GM20000 (cell line): ENCODE measurements at places on chromosomes 12 and 14.

- DNase-seq: peak; percentile 26
These were observed 804 bp downstream of the USP15 start for GRCh38 chr12:62260733-62261683.

GRCh38 chr14:104205781-104206180 is 67.4 kb downstream of the KIF26A start:
- no peak for DNase-seq

GRCh38 chr12:79441534-79441933 is 249.2 kb downstream of the PAWR start:
- DNase-seq: no peak

GRCh38 chr12:52532636-52533035 is 12.4 kb upstream of the KRT5 start:
- DNase-seq: no peak

- DNase-seq: no peak
These were observed 7.5 kb downstream of the RIMBP2 start for GRCh38 chr12:130708648-130709047.

- DNase-seq: no peak
These were observed 1.3 kb upstream of the IGFBP6 start for GRCh38 chr12:53096089-53096741.

GRCh38 chr12:31853977-31854376 is 105.2 kb upstream of the RESF1 start:
- no peak for DNase-seq

DNA sequence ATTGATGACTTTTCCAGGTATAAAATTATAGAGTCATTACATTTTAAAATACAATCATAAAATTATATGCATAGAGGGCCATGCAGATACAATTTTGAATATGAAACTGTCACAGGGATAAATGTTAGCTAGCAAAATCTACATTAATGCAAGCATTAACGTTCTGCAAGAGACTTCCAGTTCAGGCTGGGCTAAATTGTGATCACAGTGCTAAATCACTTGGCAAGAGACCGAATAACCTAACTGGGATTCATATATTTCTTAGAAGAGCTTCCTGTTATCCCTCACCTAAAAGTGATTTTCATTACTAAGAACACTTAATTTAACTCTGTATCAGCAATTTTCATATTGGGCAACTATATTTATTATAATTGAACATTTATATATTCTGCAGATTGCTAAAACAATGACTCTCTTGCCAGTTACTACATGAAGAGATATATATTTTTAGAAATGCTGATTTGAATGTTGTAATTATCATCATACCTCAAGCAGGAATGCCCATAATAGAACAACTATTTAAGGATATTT is 83.2 kb downstream of the MGAT4C start:
- no peak for DNase-seq

DNA sequence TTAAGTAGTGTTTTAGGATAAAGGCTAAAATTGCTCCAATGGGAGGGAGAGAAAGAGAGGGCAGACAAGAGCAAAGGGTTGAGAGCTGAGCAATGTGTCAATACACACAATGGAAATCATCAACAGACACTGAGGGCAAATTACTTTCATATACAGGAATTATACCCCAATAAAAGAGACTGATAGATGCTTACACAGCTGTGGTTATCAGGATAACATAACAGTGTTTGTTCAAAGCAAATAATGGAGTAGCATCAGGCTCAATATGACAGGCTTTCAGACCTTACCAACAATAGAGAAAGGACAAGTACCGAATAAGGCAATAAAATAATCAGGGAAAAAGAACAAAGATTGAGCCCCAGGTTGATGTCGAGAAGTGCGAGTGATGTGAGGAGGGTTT is 53.4 kb upstream of the DIO2 start:
- no peak for DNase-seq

- no peak for DNase-seq
These were observed 1.9 kb downstream of the SRGAP1 start for GRCh38 chr12:63846238-63846967.

DNA sequence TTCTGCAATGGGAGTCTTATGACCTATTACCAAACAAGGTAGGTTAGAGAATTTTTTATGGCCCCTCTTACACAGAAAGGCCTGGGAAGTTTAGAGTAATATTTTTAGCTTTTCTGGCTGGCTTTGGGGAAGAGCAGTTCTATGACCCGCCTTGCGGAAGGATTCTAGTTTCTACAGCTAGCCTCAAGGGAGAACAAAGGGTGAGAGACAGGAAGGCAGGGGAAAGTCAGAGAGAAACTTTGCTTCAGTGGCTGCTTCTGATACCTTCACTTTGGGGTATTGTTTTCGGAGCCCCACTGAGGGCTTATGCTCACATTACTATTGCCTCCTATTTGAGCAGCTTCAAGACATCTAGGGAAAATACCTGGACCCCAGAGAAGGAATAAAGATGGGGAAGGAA is 80.7 kb upstream of the NUDT4 start:
- peak; percentile 52 for DNase-seq

DNA sequence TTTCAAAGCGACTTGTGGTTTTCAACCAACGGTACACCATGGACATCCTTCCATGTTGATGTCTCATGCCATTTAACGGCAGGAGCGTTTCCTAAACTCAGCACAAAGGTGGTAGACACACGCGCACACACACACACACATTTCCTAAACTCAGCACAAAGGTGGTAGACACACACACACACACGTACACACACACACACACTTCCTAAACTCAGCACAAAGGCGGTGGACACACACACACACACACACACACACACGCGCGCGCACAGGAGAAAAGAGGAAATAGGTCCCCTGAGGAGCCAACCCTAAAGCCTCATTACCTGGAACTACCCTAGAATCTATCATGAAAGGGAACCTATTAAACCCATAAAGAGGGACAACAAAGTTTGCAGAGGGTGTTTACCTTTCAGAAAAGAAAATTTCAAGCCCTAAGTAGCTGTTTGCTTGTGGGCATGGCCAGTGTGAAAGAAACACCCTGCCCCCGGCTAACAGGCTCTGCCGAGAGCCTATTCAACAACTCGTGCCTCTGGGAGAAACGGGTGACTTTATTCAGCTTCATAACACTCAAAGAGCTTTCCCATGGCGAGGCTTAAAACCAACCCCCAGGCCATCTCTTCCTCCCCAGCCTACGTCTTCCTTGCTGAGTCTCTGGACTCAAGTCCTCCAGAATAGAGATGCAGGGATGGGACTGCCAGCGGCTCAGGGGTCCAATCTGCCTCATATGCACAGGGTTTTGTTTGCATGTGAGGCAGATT is 31.8 kb downstream of the SLC8B1 start:
- DNase-seq: no peak

DNA sequence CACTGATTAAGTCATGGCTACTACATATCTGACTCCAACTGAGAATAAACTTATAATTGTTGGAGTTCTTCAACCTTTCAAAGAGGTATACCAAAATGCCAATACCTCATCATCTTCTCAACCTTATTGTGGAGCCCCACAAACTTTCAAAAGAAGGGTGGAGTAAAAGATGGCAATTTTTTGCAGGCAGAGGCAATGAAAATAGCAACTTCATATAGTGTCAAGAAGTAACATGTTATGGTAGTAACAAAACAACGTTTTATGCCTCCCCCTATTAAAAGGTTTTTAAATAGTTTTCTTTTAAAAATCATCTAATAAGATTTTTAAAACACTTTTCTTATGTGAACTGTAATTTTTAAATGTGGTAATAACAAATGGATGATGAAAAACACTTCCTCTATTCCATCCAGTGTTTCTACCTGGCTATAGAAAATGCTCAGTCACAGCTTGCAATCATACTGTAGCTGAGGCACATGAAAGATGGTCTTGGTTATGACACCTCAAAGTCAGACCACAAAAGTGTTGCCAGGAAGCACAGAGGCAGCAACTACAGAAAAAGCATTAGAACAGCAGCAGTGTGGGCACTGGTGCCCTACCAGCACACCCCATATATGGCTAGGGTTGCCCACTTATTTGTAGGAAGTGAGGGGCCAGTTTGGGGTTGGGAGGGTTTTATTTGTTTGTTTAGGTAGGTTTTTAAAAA is 7.0 kb downstream of the PPP1R12A start:
- DNase-seq: peak; percentile 24

DNA sequence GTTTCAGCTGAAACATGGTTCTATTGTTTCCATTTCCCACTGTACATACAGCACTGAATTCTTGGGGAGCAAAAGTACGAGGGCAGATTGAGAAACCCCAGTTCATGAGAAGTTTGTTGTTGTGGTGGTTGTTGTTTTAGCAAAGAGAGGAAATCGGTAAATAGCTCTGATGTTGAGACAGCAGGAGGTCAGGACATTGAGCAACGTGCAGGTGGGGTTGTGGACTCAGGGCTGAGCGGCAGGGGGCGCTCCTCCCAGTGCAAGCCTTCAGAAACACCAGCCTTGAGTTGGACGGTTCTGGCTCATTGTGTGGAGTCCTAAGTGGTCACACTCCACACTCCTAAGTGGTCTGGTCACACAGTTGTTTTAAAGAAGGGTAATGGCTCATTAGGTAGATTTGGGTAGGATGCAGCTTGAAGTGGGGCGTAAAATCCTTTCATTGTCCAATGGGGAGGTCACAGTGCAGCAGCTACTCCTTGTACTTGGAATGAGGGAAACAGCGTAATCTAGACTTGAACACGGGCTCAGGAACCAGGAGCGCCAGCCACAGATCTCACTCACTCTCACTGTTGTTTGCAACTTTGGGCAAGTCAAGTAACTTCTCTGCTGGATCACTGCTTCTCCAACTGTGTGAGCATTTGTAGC is 14.5 kb upstream of the PWP1 start:
- peak; percentile 44 for DNase-seq

- DNase-seq: no peak
These were observed 48.3 kb downstream of the SLC41A2 start for GRCh38 chr12:104909761-104910160.

- DNase-seq: no peak
These were observed 5.5 kb upstream of the DIO2 start for GRCh38 chr14:80216818-80217217.

- DNase-seq: no peak
These were observed 127.8 kb downstream of the SLC38A4 start for GRCh38 chr12:46698003-46698402.

- DNase-seq: no peak
These were observed 13.4 kb upstream of the SNX6 start for GRCh38 chr14:34643361-34643760.

- no peak for DNase-seq
These were observed 318.8 kb downstream of the NAV3 start for GRCh38 chr12:78149459-78149858.

GRCh38 chr12:104064031-104064841 is at the start of gene HCFC2:
Gene HCFC2 (plus strand): TSS chr12:104064531. CDS start chr12:104064561, 30 bp downstream.
- peak; percentile 100 for DNase-seq

DNA sequence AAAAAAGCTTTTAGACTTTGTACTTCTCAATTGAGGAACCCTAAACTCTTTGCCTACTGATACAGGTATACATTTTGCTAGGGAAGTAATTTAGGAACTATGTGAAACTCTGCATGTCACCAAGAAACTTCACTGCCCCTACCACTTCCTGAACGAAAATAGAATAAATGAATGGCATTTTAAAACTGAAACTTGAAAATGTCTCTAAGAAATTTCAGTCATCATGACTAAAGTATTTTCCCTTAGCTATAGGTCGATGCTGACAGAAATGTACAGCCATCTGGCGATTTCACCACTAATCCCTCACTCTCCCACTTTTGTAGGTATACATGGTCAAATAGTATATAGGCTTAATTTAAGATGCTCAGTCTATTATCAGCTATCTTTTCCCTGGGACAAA is 194.9 kb upstream of the SYT10 start:
- DNase-seq: no peak

DNA sequence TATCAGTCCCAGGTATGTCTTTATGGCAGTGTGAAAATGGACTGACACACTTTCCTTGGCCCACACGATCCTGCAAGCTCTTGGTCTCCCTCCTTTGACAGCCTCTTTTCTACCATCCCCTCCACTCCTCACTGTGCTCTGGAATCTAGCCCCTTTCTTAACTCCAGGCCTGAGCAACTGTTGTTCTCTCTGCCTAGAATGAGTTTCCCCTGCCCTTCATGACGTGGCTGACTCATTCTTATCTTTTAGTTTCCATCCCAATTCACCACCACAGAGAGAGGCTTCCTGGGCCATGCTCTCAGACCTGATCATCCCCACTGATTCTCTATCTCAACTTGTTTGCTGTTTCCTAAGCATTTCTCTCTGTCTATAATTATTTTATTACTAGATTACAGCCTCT is 157.4 kb upstream of the HMGA2 start:
- peak; percentile 12 for DNase-seq

- no peak for DNase-seq
These were observed 236.1 kb upstream of the PLEKHG7 start for GRCh38 chr12:92466391-92467305.

DNA sequence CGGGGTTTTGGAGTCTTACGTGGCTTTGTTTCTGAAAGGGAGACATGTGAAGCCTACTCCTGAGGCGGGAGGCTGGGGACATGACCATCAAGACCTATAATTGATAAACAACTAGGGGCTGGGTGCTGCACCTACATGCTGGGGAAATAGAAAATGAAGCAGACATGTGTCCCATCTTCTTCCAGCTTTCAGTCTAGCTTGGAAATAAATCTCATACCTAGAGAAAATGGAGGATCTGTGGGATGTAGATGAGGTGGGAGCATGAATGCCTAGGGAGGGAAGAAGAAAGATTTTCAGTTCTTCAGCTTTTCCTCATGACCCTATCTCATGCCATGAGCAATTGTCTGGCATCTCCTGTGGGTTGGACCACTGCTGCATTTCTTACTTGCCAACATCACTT is 22.1 kb downstream of the EMP1 start:
- no peak for DNase-seq

DNA sequence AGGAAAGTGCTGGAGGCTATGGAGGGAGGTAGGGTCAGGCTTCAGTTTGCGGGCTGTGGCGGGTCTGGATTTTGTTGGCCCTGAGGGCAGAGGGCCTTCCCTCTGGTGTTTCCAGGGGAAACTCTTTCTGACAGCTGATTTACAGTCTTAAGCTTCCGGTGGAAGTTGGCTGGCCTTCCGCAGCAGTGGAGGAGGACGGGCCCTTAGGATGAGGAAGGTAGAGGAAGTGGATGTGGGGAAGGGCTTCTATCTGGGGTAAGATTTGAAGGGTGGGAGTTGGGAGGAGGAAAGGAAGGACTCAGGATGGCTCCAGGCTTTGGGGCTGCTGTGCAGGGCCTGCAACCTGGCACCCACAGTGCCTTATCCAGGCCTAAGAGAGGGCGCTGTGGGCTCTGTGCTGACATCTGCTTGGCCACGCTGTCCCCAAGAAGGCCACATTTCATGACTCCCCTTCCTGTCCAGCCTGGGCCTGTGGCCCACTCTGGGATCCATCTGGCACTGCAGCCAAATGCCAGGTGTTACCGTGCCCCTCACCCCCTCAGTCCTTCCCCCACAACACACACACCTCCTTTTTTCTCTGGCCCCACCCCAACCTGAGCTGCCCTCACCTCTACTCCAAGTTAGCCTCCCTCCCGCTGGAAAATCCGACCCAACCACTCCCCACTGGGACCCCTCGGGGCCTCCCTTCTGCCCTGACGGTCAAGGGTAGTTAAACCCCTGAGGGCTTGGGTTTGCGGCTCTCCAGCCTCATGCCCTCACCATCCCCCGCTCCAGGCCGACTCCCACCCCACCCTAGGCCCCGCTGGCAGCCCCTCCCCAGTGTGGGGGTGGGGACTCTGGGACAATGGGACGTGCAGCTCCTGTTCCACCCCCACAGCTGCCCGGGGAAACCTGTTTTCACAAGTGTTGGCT is 7.7 kb upstream of the PPP1R13B start:
- no peak for DNase-seq

GRCh38 chr12:28800129-28800528 is 348.9 kb upstream of the FAR2 start:
- no peak for DNase-seq
